Activated CD8-positive, alpha-beta memory T cell treated with anti-CD3 and anti-CD28 coated beads, Interleukin-2, amount 10 ng/mL, durations not matched to agents 7 days and 5 days (primary cell): ENCODE measurements at places on chromosomes 1 and 21.

GRCh38 chr21:45532826-45533360 is 9.3 kb downstream of the SLC19A1 start:
- DNase-seq, result no peak

DNA sequence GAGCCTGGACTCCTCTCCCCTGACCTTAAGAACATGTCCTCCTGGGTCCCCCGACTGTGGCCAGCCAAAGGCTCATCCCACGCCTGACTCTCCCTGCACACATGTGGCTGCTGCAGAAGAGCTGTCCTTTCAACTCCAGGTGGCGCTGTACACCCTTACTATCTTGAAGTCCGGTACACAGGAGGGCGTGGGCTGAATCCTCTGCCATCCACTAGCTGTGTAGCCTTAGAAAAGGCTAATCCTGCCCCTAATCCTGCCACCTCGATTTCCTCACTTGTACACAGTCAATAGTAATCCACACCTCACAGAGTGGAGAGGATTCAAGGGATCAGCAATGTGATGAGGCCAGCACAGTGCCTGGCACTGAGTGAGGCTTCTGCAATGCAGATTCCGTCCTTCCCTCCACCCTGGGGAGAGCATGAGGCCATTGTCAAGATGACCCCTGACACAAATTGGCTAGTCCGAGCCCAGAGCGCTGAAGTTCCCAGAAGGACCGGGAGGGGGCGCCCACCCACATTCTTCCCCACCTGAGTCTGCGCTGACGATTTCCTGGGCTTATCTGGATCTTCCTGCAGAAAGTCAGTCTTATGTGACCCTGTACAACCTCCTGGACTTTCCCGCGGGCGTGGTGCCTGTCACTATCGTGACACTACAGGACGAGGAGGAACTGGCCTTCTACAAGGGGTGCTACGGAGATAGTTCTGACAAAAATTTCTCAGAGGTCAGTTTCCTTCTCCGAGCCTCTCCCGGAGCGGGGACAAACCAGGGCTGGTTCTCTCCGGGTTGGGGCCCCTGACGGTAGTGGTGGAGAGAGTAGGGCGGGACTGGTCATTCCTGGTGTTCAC is 47.1 kb upstream of the DMBX1 start:
- DNase-seq, result peak; percentile 80

GRCh38 chr1:78831731-78832360 is 174.7 kb downstream of the ADGRL4 start:
- no peak for DNase-seq

DNA sequence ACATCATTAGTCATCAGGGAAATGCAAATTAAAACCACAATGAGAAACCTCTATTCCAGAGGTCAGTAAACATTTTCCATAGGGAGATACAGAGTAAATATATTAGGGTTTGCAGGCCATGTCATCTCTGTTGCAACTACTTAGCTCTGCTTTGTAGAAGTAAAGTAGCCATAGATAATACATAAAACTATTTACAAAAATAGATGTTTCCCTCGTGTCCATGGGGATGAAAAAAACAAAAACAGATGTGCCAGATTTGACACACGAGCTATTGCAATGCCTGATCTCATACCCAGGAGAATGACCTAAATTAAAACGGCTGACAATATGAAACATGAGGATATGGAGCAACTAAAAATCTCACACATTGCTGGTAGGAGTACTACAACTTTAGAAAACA is 17.3 kb downstream of the LTN1 start:
- no peak for DNase-seq

DNA sequence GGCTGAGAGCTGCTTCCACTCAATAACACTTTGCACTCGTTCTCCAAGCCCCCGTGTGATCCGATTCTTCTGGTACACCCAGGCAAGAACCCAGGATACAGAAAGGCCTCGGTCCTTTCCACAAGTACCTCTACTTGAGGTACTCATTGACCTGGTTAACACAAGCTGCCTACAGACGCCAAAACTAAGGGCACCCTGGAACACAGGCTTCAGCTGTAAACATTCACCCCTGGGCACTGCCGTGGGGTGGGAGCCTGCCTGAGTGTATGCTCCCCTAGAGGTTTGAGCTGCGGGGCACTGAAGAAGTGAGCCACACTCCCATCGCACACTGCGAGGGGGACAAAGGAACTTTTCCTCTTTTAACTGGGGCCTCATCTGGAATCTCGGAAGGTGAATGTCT is 30.5 kb downstream of the LRRC3 start:
- no peak for DNase-seq

- DNase-seq, result no peak
Observed at GRCh38 chr1:53605181-53605580, 133.8 kb downstream of the GLIS1 start.

GRCh38 chr1:5999711-6000443 is 7.7 kb upstream of the NPHP4 start:
- no peak for DNase-seq

DNA sequence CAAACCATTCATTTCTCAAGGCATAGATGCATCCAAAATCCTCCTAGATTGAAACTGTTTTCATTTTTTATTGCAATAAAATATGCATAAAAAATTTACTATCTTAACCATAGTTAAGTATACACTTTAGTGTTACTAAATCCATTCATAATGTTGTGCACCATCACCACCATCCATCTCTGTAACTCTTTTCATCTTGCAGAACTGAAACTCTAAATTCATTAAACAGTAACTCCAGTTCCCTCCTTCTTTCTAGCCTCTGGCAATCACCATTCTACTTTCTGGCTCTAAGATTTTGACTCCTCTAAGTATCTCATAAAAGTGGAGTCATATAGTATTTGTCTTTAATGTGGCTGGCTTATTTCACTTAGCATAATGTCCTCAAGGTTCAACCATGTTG is 236.8 kb downstream of the SMYD3 start:
- DNase-seq, result no peak

DNA sequence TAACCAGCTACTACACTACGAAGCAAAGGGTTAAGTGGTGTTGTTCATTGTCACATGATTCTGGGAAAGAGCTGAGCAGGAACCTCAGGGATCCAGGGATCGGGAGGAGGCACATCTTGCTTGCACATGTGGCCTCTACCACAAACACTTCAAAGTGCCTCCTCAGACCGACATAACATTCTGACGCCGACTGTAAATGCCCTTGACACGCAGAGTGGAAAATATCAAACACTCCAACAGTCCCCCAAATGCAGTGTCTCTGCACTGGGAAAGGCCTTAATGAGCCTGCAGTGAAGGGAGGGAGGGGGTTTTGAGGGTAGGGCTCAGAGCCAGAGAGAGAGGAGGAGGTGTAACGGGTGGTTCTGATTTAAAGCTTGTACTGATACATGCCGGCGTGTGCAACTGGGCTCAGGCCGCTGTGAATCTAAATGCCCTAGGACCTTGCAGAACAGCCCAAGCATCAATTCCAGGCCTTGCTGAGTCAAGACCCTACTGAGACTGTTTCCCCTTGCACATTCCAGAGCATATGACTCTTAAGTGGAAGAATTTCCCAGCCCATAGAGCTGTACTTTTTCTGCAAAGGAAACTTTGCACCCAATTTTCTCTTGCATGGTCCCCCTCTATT is 163.7 kb downstream of the NTMT2 start:
- no peak for DNase-seq

DNA sequence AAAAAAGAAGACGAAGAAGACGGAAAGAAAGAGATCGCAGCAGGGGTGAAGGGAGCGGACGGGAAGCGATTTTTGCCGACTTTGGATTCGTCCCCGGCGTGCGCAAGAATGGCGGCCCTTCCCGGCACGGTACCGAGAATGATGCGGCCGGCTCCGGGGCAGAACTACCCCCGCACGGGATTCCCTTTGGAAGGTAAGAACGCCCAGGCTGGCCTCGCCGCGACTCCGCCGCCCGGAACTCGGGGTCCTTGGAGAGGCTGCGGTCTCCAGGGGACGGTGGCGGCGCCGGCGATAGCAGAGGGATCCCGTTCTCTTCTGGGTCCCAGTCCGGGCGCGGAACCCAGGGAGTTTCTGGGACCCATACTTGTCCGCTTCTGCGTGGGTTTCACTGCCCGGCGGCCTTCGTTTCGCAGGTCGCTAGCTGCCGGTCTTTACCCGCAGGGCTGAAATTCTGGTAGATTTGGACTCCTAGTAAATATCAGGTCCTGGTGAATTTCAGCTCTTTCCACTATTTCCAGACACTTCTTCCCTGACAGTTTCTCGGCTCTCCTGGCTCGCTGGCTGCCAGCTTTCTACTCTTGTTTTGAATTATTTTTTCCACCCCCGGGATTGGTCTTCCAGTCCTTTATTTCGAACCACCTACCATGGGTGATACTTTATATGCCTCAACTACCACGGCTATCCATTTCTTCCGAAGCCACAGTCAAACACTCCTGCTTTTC is 1.0 kb downstream of the PAX7 start:
- no peak for DNase-seq

DNA sequence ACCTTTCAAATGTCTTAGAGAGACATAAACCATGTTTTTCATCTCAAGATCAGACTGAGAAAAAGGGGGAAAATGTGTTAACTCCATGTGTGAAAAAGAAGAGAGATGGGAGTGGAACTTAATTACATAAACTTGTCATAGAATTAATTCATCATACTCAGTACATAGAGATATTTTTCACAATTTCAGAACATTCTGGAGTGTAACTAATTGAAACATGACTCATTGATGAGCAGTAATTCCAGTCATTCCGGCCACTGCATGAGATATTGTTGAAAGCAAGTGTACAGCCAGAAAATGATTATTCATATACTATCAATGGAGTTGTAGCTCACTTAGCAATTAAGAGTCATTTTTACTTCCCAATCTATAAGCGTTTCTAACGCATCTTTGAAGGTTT is 739.3 kb downstream of the LTN1 start:
- no peak for DNase-seq

DNA sequence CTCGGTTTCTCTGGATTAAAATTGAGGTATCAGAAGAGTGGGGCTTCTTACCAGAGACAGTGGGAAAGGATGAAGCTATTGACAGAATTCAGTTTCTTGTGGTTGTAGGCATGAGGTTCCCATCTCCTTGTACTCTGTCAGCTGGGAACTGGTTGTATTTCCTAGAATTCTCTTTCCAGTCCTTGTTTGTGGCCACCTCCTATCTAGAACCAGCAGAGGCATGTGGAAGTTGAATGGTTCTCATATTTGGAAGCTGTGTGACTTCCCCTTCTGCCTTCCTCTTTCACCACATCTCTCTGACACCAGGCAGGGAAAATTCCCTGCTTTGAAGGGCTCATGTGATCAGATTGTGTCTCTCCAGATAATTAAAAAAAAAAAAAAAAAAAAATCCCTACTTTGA is 457.7 kb upstream of the ADAMTS5 start:
- DNase-seq, result no peak

DNA sequence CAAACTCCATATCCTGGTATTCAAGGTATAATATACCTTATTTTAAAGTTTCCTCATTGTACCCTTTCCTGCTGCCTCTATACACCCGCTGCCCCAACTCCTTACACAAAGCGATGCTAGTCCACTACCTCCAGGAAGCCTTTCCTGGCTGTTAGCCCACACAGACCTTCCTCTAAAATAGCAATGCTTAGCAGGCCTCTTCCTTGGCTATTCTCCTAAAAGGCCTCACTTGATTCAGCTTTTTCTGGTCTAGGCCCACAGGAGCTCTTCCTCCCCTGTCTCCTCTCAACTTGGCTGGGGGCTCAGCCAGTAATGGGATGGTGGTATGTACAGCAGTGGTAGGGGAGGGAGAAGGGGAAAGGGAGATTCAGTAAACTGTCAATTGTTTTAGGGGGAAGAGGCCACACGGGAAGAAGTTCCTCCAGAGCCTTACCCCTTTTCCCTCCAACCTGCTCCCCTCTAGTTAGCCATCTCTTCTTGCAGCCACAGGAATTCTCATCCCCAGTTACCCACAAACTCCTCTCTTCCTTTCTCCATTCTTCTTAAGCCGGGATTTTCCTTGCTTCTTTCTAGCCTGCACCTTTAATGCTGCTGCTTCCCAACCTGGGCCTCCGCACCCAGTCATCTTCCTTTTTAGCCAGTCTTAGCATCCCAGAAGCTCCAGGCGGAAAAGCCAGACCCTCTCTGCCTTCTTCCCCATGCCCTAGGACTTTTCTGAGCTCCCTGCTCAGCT is 2.6 kb downstream of the LRRC41 start:
- no peak for DNase-seq

DNA sequence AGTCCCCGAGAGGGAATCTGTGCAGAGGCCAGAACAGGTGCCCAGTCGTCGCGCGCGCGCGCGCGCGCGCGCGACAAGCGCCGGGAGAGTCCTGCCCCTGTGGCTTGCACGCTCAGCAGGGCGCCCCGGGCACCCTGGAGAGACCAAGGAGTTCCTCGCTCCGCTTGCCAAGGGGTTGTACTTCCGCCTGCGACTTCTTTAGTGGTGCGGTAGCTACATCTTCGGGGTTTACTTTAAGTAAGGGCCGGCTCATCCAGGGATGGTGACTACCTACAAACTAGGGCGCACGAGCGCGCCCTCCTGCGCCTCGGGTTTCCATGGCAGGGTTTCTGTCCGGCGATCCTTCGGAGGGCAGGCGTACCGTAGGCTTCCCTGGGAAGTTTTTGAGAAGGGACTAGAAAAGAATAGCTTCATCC is 1.4 kb downstream of the LHX4 start:
- DNase-seq, result peak; percentile 47
